ENCODE measurements at places on chromosomes 16 and 17. TPM values are rescaled to one million over a fixed set of nuclear protein-coding genes. Genes with fewer than 3 reads are reported as not detected.

The ASIC2 gene
- 3.7 TPM for polyA plus RNA-seq

The CDK5R1 gene
- polyA plus RNA-seq: 71.1 TPM

The TMEM114 gene
- polyA plus RNA-seq: not detected

The STH gene
- not detected for polyA plus RNA-seq

The SPNS3 gene
- 0.41 TPM for polyA plus RNA-seq

The PDILT gene
- not detected for polyA plus RNA-seq

The MYCBPAP gene
- polyA plus RNA-seq: 0.61 TPM

The NXN gene
- polyA plus RNA-seq: 127 TPM

The TMEM220 gene
- 0.54 TPM for polyA plus RNA-seq

- DNase-seq: peak; percentile 35
Observed at GRCh38 chr17:37488607-37489196, 989 bp upstream of the DUSP14 start.

DNA sequence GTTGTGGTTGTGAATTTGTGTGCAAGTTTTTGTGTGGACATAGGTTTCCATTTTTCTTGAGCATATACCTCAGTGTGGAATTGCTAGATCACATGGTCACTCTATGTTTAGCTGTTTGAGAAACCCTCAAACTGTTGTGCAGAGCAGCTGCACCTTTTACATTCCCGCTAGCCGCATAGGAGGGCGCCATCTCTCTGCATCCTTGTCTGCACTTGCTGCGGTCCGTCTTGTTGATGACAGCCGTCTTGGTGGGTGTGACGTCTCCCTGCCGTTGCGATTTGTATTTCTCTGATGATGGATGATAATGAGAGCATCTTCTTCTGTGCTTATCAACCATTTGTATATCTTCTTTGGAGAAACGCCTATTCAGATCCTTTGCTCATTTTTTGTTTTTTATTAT, 25.1 kb upstream of the IL17C start:
- DNase-seq: no peak

GRCh38 chr16:4689091-4689671, 4.2 kb upstream of the NUDT16L1 start:
- no peak for DNase-seq

- DNase-seq: no peak
Observed at GRCh38 chr16:22186517-22186916, 19.6 kb upstream of the EEF2K start.

- DNase-seq: no peak
Observed at GRCh38 chr16:11342021-11342855, 3.0 kb upstream of the RMI2 start.

DNA sequence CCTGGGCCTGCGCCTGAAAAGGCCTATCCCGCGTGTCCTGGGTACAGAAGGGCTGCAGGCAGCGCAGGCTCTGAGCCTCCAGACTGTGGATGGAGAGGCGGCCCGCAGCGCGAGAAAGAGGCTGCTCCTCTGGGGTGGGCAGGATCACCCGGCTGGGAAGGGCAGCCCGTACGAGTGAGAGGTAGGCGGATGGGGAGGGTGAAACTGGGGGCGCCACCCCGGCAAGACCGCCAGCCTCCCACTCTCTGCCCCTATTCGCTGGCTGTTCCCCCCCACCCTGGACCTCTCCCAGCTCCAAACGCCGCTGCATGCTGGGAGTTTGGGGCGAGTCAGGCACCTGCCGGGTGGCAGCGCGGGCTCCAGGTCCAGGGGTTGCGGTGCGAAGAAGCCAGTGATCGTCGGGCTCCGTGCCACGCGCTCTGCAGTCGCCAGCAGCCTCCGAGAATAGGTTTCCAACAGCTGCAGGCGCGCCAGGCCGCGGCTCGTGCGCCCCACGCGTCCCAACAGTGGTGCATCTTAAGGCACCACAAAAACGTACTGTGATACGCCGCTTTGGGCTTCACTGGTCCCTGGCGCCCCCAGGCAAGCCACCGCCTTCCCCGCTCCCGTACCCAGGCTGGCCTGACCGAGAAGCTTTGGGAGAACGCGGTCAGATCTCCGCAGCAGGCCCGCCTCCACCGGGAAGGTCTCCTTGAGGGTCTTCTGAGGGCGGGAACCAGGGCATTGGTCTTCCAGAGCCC, 1.1 kb downstream of the NOXO1 start:
- no peak for DNase-seq

- DNase-seq: no peak
Observed at GRCh38 chr17:56110463-56111135, 42.7 kb upstream of the ANKFN1 start.

GRCh38 chr17:80850817-80851216, 140.8 kb upstream of the CHMP6 start:
- no peak for DNase-seq

GRCh38 chr17:10226930-10227695, 28.7 kb upstream of the GAS7 start:
- DNase-seq: no peak

GRCh38 chr16:10228779-10229178, 46.6 kb upstream of the GRIN2A start:
- DNase-seq: no peak

- peak; percentile 59 for DNase-seq
Observed at GRCh38 chr16:55901566-55902217, 26.5 kb upstream of the CES5A start.

GRCh38 chr17:35088356-35088880, 24.9 kb upstream of the RFFL start:
- peak; percentile 65 for DNase-seq

DNA sequence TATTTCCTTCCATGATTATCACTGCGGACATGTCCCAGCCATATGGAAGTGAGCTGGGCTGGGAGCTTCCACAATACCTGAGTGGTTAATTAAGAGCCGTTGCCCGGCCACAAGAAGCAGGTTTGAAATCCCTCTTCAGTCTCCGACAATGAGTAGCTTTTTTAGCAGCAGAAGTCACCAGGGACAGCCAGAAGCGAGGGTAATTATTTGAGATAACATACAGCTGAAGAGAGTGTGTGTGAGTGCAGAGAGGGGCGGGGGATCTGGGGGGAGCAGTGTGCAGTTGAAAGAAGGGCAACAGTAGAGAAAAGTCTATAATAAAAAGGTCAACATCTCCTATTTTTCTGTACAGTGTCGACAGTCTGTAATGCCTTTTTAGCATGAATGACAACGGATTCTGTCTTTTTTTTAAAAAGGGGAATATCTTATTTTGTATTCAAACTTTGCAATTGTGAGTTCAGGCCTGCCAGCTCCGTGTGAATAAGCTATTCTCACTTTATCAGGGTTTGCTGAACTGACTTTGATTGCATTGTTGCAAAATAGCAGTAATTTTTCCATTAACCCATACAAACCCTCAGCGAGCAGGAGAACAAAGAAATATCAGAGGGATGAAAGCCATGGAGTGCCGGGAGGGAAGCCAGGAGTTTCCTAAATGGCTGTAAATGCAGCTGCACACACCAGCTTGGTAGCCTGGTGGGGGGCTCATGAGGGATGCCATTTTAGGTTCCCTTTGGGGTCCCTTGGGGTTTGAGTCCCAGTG, 220.3 kb upstream of the IRX3 start:
- DNase-seq: peak; percentile 91

DNA sequence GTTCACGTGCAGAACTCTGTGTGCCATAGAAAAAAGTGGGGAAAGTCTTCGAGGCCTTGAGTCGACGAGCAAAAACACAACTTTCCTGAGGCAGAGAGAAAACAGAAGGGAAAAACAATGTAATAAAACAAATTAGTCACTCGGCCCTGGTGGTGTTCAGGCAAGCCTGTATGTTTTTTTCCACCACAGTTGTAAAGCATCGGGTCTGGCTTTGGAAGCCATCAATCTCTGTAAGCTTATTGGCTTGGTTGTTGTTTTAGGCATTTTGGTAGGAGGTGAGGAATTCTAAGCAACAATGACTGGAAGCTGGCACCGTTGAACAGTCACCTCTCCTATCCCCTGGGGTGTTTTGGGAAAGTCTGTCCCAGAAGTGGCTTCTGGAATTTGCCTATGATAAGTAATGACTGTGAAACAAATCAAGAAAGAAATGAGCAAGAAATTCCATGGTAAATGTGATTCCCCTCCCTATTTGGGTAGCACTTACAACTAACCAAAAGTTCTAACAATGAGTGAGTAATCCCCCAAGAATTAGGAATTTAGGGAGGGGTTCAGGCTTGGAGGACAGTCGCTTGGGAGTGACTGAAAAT, 2.8 kb downstream of the CDH13 start:
- DNase-seq: no peak

DNA sequence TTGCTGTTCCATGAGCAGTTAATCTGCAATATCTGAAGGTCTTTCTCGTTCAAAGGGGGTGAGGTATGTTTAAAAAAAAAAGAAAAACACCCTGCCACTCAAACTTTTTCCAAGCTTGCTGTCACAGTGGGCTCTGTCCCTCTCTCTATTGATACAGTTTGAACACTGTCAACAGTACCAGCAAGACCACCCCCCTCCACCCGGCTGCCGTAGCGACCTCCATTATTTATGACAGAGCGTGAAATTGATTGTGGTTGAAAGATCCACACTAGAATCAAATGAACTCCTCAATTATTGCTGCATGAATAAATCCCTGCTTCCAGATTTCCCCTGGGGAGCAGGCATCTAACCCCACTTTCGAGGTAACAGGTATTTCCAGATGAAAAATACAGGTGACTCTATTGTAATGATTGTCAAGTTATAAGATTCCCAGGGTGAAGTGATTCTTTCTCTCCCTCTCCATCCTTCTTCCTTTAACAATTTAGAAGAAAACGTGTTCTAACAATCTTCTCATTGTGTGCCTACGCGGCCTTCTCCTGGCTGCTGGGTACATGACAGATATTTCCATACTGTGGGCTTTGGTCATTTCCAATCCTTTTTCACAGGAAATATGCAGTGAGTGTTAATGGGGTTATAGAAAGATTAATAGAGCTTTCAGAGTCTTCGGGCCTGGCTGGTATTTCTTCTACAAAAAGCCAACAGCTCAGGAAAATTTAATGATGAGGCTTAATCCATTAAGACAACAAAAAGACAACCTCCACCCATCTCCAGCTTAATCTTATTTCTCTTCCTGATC, 135.7 kb upstream of the C16orf82 start:
- DNase-seq: peak; percentile 33

- DNase-seq: no peak
Observed at GRCh38 chr17:3669548-3669947, 936 bp downstream of the EMC6 start.

- no peak for DNase-seq
Observed at GRCh38 chr16:25372716-25373115, 115.1 kb upstream of the ZKSCAN2 start.

DNA sequence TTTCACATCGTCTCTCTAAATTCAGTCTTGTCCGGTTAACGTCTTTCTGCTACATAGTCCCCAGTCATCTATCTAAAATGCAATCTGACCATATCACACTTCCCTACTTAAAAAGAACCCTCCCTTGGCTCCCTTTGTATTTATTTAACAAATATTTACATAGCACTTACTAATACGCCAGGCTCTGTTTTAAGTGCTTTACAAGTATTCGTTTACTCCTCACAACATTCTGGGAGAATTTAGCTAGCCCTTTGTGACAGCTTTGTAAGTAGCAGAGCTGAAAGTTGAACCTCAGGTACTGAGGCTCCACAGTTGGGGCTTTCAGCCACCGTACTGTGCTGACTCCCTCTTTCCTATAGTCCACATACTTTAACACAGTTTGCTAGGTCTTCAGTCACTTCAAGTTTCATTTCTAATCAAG, 9.2 kb downstream of the PAFAH1B1 start:
- no peak for DNase-seq

DNA sequence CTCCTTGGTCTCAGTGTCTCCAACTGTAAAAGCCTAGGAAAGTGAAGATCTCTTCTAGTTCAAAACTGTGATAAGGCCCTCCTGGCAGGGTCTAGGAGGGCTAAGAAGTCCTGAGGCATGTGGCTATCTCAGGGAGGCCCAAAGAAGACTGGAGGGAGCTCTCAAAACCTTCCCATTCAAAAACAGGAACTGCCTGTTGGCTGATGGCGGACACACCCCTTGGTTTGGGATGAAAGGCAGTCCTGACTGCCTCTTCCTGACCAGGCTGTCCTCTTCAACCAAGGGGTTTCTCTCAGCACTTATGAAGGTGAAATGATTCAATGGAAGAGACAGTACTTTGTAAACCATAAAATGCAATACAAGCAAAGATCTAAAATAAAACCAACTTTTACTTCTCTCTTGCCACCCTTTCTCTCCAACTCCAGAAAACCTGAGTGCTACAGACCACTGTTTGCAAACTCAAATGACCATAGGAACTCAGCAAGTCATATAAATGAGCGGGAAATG, 4.7 kb downstream of the ZNF764 start:
- no peak for DNase-seq

GRCh38 chr17:49338883-49339282, 23.2 kb downstream of the ZNF652 start:
- DNase-seq: no peak

- peak; percentile 45 for DNase-seq
Observed at GRCh38 chr17:67359960-67360791, 6.2 kb downstream of the PSMD12 start.

DNA sequence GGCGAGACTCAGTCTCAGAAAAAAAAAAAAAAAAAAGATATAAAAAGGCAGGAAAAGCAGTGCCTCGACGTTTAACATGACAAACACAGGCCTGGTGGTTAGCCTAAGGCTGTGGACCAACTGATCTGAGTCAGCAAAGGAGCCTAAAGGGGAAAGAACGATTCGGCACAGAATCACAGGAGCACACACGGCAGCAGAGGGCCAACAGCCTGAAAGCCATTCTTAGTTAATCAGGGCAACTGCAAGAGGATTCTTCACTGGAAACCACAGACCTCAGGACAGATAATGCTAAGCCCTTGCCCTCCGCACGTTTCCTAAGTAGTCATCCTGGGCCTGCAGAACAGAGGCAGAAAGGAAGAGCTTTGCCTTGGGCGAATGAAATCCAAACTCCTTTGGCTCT, 14.7 kb downstream of the TMEM11 start:
- DNase-seq: no peak

DNA sequence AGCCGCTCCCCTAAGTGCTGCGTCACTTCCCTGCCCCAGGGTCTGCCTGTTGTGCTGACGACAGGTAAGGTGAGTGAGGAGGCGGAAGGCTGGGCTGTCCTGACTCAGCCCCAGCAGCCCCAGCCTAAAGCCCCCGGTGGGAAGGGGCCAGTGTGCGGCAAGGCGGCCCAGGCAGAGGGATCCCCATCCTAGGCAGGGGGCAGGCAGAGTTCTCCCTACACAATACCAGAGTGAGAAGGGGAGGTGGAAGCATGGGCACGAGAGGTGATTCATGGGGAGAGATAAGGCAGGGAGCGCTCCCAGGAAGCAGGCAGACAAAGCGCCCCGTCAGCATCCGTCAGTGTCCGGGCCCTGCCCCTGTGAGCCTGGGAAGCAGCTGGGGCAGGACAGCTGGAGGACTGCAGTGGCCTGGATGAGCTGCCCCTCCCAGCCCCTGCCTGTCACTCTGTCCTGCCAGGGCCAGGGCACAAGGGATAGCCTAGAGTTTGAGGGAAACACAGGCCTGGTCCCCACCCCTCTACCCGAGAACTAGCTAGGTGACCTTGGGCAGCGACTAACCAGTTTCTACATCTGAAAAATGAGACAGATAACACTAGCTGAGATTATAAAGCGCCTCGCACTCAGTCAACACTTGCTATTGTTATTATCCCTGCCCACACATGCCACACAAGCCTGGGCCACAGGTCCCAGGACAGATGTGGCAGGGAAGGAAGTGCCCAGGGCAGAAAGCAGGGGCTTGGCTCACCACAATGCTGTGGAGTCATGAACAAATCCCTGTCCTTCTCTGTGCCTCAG, 3.8 kb downstream of the FAM83G start:
- no peak for DNase-seq

- DNase-seq: no peak
Observed at GRCh38 chr17:9767432-9767991, 23.9 kb downstream of the DHRS7C start.

GRCh38 chr16:46693598-46693997, 4.1 kb downstream of the ORC6 start:
- no peak for DNase-seq
